ENCODE measurements at places on chromosomes 5 and 9.
A peak's percentile ranks its signal among the peaks of the same experiment; 100 is the strongest.

GRCh38 chr9:133950192-133950591 is 41.9 kb downstream of the VAV2 start:
- no peak for DNase-seq

DNA sequence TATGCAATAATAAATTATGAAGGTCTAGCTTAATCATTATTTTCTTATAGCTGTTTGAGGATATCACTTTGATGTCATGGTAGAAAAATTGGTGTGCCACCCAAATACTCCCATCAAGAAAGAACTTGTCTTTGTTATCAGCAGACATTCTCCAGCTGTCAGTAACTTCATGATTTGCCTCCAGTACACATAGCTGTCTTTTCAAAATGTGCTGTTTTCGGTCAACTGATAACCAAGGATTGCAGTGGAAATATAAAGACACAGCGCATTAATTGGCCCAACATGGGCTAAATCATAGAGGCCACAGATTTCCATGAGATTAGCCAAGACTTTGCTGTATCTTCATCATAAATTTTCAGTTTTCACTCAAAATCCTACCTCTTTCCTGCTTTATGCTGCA is 993.5 kb upstream of the SEMA6A start:
- DNase-seq = no peak

- DNase-seq = no peak
Measured at GRCh38 chr5:140563596-140563995, 802 bp downstream of the APBB3 start.

- DNase-seq = peak; percentile 20
Measured at GRCh38 chr9:126707083-126707482, 93.4 kb downstream of the LMX1B start.

DNA sequence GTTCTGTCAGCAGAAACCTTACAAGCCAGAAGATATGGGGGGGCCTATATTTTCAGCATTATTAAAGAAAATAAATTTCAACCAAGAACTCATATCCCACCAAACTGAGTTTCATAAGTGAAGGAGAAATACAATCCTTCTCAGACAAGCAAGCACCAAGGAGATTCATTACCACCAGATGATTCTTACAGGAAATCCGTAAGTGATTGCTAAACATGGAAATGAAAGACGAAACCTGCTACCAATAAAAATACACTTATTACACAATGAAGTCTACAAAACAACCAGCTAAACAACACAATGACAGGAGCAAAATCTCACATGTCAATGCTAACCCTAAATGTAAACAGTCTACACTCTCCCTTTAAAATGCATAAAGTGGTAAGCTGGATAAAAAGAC is 17.8 kb upstream of the C9orf72 start:
- no peak for DNase-seq

DNA sequence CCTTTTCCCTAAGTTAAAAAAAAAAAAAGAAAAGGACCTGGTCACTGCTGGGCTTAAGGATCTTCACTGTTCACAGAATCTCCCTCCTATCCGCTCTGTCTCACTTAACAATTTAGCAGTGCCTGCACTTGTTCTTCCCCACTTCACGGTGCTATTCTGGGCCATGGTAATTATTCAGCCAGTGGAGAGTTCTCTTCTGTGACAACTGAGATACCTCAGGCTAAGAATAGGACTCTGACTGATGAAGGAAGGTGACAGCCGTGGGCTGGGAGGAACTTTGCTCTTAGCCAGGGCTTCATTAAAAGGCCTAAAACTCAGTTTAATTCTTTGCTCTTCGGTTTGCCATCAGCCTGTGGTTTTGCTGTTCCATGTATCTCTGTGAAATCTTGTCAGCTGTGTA is 51.9 kb upstream of the ENTREP1 start:
- DNase-seq = no peak

DNA sequence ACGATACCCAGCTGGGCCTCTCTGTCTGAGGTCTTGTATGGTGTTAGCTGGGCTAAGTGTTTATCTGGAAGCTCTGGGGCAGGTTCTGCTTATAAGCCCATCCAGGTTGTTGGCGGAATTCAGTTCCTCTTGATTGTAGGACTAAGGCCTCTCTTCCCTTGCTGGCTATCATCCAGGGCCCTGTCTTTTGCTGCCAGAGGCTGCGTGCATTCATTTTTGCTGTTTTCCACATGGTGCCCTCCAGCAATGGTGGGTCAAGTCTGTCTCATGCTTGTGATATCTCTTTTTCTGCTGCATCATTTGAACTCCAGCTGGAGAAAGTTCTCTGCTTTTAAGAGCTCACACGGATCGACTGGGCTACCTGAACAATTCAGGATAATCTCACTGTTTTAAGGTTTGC is 105.7 kb upstream of the ZNF618 start:
- no peak for DNase-seq

DNA sequence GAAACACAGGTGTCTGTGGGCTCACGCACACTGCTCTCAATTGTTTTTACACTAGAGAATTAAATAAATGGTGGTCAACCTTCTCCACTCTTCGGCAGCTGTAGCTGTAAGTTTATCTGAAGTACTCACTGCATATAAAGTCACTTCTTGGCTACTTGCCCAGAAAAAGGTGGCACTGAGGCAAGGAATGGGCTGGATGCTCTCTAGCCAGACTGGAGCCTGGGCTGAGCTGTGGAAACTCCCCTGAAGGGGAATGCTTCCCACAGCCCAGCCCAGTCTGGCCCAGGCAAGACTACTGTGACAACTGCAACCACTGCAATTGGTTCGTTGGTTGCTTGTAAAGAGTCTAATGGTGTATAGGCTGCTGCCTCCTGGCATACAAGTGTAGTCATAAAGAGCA is 4.5 kb downstream of the LEAP2 start:
- no peak for DNase-seq

DNA sequence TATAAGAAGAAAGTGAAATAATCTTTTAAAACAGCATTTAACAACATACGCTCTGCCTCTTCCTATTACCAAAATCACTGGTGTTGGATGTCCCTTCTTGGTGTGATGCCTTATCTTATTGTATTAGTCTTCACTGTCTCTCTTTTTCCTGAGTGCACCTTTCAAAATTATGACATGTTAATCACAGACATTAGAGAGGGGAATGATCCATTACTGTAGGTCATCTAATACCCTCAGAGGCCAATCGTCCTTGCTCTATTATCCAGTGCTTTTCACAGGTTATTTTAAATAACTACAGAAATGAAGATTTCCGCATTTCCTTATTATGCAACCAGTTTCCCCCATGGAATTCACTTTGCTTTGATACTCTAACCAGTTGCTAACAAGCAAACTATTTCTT is 1292.7 kb downstream of the MAT2B start:
- no peak for DNase-seq

- DNase-seq = no peak
Measured at GRCh38 chr5:121862801-121863200, 11.1 kb downstream of the FTMT start.

GRCh38 chr5:173726846-173727557 is 110.6 kb upstream of the BOD1 start:
- no peak for DNase-seq

GRCh38 chr5:159916841-159917761 is 819 bp downstream of the ADRA1B start:
- DNase-seq = no peak

DNA sequence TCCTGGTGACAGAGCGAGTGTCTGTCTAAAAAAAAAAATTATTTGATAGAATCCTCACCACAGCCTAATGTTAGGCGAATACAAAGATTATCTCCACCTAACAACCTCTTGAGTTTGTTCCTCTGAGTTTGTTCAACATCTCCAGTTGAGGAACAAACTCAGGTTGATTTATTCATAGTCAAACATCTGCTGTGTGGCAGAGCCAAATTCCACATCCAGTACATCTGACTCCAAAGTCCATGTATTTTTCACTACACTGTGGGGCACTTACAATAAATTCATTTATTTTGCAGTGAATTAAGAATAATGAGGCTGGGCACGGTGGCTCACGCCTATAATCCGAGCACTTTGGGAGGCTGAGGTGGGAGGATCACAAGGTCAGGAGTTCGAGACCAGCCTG is 53.3 kb downstream of the KIF24 start:
- DNase-seq = no peak
